Pericardium fibroblast (primary cell): ENCODE measurements at places on chromosomes 4 and X. TPM values are rescaled to one million over a fixed set of nuclear protein-coding genes. Genes with fewer than 3 reads are reported as not detected.

Gene GPAT3
- 4.3 and 4.4 TPM in 2 replicates for total RNA-seq

Gene CNGA1
- not detected in 2 replicates for total RNA-seq

Gene CDKL5
- 2.1 and 2.5 TPM in 2 replicates for total RNA-seq

Gene ASB11
- not detected in 2 replicates for total RNA-seq

Gene SERTM2
- not detected in 2 replicates for total RNA-seq

Gene ALB
- not detected in 2 replicates for total RNA-seq

Gene VCX3A
- not detected in 2 replicates for total RNA-seq

Gene CXCL3
- 4.9 and 7.8 TPM in 2 replicates for total RNA-seq

Gene CT45A1
- total RNA-seq, result not detected in 2 replicates

Gene CYP2U1
- 11.2 and 14.5 TPM in 2 replicates for total RNA-seq

Gene MTTP
- under 0.01 TPM in 1 of 2 replicates, not detected in the other for total RNA-seq

Gene HPGD
- 0.43 TPM in 1 of 2 replicates, not detected in the other for total RNA-seq

Gene DOK7
- total RNA-seq, result 0.09 TPM in 1 of 2 replicates, not detected in the other

Gene SLIT2
- total RNA-seq, result 9.3 and 12.0 TPM in 2 replicates

Gene SMARCAD1
- 14.4 and 19.5 TPM in 2 replicates for total RNA-seq

Gene XAGE3
- total RNA-seq, result not detected in 2 replicates

Gene TRPC3
- 0.09 TPM in 1 of 2 replicates, not detected in the other for total RNA-seq

Gene POU3F4
- total RNA-seq, result not detected in 2 replicates

Gene ANK2
- 30.0 and 37.6 TPM in 2 replicates for total RNA-seq

Gene STK32B
- total RNA-seq, result 0.47 and 1.7 TPM in 2 replicates

Gene SLC49A3
- total RNA-seq, result 5.7 and 7.6 TPM in 2 replicates

Gene RPA4
- 0.26 TPM in 1 of 2 replicates, not detected in the other for total RNA-seq

Gene ACE2
- total RNA-seq, result not detected in 2 replicates

Gene SPRY1
- total RNA-seq, result 59.6 and 217 TPM in 2 replicates

Gene OTC
- not detected in 2 replicates for total RNA-seq

Gene SPATA4
- total RNA-seq, result not detected in 2 replicates

Gene SUPT20HL2
- not detected in 2 replicates for total RNA-seq

Gene SPCS3
- 53.8 and 71.5 TPM in 2 replicates for total RNA-seq

Gene VSIG4
- total RNA-seq, result not detected in 2 replicates

Gene DMRTC1
- total RNA-seq, result not detected in 2 replicates

Gene NWD2
- total RNA-seq, result not detected in 2 replicates

Gene NHSL2
- 2.0 and 2.3 TPM in 2 replicates for total RNA-seq

Gene NDP
- total RNA-seq, result not detected in 2 replicates

Gene TMPRSS11B
- total RNA-seq, result not detected in 2 replicates

Gene XPNPEP2
- 5.7 and 13.9 TPM in 2 replicates for total RNA-seq

Gene RNF128
- 0.17 TPM in 1 of 2 replicates, not detected in the other for total RNA-seq
